ENCODE measurements at places on chromosomes 5 and 9.

DNA sequence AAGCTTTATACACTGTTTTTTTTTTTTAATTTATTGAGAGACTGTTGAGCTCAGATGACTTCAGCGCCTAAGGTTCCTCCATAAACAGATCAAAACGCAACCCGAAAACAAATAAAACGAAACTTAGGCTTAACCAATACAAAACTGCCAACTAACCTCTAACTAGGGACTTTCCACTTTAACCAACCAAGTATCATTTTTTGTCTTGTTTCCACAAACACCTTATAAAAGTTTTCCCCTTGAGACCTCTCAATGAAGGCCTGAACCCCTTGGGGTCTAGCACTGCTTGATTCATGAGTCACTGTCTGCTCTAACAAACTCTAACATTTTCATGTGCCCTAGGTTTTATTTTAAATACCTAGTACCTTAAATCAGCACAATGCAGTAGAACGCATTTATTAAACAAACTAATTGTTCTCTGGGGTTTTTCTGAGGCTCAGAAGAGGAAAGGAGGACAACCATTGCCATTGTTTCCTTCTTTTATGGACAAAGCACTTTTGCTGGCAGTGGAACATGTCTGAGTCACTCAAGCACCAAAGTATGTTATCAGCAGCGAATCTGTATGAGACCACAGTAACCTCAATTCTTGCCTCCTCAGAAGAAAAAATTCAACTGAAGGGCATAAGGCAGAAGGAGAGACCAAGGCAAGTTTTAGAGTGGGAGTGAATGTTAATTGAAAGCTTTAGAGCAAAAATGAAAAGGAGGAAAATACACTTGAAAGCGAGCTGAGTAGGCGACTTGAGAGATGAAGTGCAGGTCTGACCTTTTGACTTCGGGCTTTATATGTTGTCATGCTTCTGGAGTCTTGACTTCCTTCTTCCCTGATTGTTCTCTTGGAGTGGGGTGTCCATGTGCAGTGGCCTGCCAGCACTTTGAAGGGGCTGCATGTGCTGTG lies 97.7 kb upstream of the HCN1 start:
- DNase-seq: no peak

DNA sequence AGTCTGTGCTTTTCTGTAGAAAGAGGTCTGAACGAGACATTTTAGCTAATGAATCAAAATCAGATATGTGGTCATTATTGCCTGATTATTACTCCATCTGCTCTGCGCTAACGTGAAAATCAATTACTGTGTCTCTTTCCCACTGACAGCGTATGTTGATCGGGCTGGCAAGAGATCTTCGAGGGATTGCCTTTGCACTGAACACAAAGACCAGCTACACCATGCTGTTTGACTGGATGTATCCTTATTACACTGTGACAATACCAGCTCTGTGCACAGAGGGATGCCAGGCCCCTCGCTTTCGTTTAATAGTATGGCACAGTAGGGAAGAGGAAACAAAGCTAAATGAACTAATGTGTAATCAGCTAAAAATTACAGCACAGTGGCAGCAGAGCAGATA lies 103.7 kb upstream of the TLX3 start:
- no peak for DNase-seq

DNA sequence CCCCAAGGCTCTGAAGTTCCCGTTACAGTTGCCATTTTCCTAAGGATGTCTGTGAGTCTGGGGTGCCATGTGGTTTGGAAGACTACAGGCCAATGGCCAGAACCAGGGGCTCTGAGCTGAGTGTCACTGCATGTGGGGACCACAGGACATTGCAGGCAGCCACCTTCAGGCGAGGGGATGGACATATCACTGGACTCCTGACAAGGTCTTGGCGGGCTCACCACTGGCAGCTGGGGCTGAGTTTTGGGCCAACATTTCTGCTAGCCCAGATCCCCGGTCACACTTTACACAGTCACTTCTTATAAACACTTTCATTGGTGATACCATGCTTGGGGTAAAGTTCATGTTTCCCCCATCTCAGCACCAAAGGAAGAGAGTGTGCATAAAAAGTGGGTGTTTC lies 109.8 kb downstream of the RASGRF2 start:
- no peak for DNase-seq

DNA sequence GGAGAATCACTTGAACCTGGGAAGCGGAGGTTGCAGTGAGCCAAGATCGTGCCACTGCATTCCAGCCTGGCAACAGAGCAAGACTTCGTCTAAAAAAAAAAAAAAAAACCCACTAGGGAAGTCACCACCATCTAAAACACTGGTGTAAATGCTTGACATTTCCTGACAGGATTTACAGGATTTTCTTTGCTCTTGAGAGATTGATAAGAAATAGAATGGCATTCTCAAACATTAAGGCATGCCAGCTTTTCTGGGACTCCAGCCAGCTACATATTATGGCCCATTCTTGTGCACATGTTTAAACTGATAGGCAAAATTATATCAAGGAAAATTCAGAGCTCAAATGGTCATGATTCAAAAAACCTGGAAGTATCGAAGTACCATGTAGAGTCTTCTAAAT lies 28.7 kb downstream of the GTF3C4 start:
- DNase-seq: no peak

GRCh38 chr5:125337294-125337693 lies 590.9 kb upstream of the ZNF608 start:
- no peak for DNase-seq

DNA sequence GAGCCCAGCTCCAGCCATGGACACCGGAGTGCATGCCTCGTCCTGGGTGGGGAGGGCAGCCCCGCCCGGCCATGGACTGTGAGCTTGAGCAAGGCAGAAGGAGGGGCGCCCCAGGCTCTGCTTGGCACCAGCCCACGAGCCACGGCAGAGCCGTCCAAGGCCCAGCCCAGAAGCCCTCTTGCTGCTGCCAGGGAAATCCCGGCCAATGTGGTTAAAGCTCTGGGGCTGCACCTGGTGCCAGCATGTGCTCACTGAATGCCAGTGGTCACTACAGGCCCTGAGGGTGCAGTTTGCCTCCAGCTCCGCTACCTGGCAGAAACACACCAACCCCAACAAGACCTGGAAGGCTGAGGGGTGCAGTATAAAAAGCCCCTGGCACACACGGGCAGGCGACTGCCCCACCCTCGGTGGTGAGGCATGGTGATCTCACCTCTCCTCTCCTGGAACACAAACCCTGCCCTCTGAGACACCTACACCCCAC lies 11.8 kb downstream of the BRD3 start:
- DNase-seq: no peak

DNA sequence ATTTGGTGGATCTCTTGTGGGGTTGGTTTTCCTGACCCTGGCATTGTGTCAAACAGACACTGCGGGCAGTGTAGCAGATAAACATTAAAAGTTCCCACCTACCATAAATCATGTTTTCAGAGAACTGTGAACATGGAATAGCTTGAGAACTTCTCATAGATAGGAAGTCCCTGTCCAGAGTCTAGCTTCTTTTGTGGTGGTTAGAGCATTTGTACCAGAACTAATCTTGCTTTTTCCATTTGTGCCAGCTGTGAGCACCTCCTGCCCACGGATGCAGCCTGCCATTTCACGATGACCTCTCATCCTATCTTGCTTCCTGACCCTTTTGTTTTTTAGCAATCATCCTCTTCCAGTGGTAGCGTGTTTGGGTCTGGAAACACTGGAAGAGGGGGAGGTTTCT lies 61.4 kb downstream of the FAM78A start:
- no peak for DNase-seq

- peak; percentile 28 for DNase-seq
Measured at GRCh38 chr9:74777136-74777879, 110.4 kb downstream of the TRPM6 start.

DNA sequence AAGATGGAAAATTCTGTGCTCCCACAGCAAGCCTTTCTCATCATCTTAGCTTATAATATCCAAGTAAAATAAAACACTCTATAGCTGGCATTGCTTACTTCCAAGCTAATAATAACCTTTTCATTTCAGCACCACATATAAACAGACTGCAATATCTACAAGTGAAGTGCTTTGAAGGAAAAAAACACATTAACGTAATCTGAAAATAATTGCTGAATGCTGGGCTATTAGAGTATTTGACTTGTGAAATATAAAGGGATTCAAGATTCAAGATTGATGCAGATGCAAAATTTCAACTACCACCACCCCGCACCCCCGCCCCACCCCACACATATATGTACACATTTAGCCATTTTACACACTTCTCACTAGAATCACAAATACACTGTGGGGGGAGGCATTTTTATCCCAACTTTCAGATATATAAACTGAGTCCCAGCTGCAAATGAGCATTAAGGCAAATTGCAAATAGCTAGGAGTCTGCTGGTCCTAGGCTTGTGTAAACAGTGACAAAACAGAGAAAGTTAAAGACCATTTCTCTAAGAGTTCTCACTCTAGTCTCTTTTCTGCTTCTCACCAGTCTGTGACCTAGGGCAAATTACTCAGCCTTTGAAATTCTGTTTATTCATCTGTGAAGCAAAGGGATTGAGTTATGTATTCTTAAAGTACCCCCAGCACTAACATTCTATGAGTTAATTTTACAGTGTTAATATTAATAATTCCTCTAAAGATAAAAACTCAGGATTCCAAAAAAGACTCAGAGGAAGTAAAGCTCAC lies 489.4 kb downstream of the PRELID2 start:
- no peak for DNase-seq

DNA sequence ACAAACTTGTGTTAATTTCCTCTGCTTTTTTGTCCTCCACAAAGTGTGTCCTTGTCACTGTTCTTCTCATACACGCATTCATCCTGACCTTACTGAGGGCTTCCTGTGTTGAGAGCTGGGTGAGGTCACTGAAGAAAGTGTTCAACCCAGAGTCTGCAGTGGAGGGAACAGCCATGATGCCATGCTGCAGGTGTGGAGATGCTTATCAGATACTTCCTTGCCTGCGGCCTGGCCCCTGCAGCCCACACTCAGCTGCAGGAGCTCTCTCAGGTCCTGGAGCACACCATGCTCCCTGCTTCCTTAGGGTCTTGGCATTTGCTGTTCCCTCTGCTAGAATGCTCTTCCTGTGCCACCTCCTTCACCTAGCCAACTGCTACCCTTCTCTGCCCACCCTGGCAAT lies 108.1 kb upstream of the SPRY4 start:
- DNase-seq: peak; percentile 17

DNA sequence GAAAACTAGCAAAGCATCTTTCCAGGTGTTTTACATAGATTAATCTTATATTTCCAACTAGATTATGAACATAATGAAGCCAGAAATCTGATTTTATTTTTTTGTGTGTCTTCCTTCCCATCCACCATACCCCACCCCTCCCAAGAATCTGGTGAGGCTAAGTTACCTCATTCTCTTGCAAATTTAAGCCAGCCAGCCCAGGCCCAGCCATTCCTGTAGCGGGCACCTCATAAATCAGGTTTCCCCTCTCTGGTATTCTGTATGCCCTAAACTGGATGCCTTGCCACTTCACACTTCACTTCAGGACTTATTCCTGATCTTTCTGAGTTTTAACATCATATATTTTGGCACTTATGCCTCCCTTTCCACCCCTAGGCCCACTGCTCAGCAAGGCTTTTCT lies 21.8 kb downstream of the C9 start:
- DNase-seq: no peak

DNA sequence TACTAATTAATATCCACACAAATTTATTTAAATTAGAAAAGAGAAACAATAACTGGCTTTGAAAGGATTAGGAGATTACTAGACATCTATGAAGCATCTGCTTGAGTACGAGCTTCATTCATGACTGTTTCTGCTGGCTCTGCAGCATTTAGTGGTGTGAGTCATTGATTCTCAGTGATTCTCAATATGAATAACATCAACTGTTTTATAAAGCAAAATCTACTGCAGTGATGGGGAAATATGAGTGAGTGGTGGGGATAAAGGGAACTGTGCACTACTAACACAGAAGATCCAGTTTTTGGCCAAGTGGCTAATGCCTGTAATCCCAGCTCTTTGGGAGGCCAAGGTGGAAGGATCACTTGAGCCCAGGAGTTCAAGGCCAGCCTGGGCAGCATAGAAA lies 8.4 kb downstream of the FNBP1 start:
- DNase-seq: no peak

DNA sequence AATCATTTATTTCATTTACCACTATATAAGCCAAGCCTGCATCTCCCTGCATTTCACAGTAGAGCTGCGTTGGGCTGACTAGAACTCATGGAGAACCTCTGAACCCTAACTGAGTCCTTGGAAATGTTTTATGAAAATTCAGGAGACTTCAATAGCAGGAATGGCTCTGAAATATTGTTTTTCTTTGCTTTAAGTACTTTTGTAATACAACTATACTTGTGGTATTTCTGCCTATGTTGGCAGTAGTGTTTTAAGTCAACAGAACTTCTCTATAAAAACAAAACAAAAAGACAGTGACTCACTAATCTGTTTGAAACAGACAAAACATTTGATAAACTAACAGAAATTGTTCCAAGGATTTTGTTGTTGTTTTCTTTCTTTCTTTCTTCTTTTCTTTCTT lies 489.2 kb upstream of the MEF2C start:
- no peak for DNase-seq

GRCh38 chr5:74063821-74064220 lies 437.8 kb downstream of the ARHGEF28 start:
- no peak for DNase-seq

GRCh38 chr5:14684757-14685156 lies 20.2 kb downstream of the OTULIN start:
- no peak for DNase-seq

DNA sequence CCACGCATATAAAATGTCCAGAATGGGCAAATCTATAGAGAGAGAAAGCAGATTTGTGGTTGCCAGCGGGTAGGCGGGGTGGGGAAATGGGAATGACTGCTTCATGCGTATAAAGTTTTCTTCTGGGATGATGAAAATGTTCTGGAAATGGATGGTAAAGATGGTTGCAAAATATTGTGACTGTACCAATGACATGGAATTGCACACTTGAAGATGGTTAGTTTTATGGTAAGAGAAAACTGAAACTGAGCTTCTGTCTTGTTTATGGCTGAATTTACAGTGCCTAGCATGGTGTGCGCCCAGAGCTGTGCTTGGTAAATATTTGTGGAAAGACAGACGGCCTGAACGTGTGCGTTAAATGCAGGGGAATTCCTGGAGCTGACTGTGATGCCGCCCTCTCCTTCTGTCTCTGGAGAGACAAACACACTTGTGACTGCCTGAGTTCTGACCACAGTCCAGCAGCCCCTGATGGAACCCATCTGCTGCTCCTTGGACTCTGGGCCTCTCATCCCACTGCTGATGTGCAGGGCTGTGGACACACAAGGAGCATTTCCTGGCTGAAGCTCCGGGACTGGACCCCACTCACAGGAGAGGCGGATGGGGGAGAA lies 8.6 kb upstream of the PTGES start:
- no peak for DNase-seq

DNA sequence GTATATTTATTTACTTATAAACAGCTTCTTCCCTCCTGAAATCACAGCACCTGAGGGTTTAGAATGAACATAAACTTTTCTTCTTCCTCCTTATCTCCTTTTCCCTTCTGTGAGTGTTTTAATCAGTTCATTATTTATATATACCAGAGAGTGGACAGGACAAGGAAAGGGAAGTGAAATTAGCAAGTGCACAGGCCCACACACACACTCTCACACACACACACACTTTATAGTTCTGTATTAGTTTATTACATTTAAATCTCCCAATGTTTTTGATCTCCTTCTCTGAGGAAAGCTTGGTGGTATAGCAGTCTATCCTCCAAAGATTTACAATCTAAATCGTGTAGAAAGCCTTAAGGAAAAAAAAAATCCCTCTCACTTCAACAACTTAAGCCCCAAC lies 353.5 kb downstream of the NDUFS4 start:
- DNase-seq: no peak

All from stimulated activated CD8-positive, alpha-beta memory T cell treated with anti-CD3 and anti-CD28 coated beads, Interleukin-4, amount 100 ng/mL, for 1 hour (primary cell).